ENCODE measurements at places on chromosomes 5 and 9.

- DNase-seq: no peak
Observed at GRCh38 chr5:32388432-32389129, 56.0 kb downstream of the ZFR start.

GRCh38 chr5:156376751-156377150, 49.8 kb downstream of the SGCD start:
- DNase-seq: no peak

- DNase-seq: no peak
Observed at GRCh38 chr5:150052956-150053712, 33.2 kb downstream of the CSF1R start.

DNA sequence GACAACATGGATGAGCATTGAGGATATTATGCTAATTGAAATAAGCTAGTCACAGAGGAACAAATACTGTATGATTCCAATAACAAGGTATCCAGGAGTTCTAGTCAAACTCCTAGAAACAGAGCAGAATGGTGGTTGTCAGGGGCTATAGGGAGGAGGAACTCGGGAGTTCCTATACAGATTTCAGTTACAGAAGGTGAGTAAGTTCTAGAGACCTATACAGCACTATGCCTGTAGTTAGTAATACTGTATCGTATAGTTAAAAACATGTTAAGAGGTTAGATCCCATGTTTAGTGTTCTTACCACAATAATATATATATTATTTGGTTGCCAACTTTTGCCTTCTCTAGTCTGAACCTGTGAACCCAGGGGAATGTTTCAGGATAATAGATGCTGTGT, 7.9 kb upstream of the OXCT1 start:
- DNase-seq: no peak

DNA sequence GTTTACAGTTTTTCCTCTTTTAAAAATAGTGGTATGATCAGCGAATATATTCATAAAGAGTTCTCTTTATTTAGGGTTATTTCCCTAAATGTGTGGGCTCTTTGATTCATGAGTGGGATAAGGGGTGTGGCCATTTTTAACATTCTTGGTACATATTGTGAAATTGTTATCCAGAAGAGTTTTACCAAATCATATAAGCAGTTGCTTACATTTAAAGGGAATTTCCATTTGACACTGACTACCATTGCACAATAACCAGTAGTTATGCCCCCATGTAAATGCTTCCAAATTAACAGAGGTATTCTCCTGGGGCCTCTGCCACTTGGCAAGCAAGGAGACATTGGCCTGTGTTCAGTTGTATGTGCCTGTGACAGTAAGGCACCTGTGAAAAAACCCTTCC, 27.2 kb downstream of the SLC25A48 start:
- DNase-seq: no peak

DNA sequence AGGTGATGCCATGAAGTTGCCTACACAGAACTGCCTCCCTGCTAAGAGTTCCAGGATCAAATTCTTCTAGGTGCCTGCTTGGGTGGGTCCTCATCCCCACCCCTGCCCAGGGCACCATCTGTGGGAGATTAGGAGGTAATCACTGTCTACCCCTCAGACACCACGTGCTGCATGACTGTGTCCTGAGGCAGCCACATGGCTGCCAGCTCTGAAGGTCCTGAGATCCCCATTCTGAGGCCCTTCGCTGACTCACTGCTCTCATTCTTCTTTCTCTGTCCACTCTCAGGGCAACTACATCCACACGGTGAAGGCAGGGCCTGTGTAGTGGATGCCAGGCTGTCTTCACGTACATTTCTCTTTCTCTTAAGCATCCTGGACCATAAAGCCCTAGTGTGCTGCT, 222.9 kb upstream of the ANKRD55 start:
- no peak for DNase-seq

- DNase-seq: no peak
Observed at GRCh38 chr9:71364186-71364955, 242.9 kb upstream of the TRPM3 start.

DNA sequence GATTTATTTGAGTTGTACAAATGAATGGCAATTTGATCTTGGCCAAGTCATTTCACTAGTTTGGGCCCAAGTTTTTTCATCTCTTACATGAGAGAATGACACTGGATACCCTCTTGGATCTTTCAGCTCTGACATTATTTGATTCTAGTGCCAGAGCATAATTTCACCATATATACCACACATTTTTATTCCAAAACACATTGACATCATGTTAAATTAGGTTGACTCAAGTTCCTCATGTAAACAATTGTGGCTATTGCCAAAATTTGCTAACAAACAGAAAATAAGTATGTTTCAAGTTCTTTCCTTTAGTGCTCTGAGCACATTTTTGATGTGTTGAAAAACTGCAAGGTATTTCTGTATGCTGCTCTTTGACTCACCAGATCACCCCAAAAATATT, 375.8 kb downstream of the ZNF608 start:
- DNase-seq: no peak

DNA sequence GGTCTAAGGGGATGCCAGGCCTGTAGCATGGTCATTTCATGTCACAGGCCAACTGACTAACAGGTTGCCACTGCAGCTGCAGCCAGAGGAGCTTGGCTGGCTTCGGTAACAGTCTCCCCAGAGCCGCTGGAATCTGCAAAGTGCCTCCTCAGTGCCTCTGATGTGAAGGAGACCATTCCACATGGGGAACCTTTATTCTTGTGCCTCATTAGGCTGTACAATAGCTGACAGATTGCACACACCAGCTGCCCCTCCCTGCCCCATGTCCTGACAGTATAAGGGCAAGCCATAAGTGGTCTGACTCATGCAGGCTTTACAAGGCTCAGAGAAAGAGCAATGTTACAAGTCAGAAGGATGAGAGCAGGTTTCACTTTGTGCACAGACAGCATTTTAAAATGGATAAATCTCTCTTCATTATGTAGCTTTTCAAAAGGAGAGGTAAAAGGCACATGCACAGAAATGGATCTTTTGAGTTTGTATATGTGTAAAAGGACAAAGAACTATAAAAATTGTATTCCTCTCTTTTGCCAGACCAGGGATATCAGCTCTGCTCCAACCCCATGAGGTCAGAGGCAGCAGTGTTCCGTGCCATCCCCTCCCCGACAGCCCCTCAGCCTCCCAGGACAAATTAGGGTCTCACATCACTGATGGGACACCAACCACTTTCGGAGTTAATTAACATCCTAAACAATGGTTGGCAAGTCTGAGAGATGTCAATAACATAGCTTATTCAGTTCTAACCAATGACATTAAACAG, 467.8 kb downstream of the TMEM232 start:
- DNase-seq: no peak

- no peak for DNase-seq
Observed at GRCh38 chr5:54180630-54181031, 129.7 kb downstream of the ARL15 start.

GRCh38 chr5:81316571-81316970, 15.2 kb downstream of the ZCCHC9 start:
- no peak for DNase-seq

DNA sequence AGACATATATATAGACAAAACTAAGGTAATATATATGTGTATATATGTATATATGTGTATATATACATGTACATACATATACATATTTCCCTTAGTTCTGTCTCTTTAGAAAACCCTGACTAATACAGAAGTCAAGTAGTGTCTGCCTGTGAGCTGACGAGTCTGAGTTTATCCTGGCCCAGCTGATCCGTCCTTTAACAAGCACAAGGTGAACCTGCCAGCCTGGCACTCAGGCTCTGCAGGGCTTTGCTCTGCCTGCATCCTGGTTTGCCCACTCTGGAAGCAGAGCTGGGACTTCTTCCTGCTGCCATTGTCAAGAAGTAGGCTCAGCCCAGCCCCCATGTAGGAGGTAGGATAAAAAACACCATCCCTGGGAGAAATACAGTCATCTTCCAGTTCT, 388.0 kb downstream of the ICE1 start:
- DNase-seq: no peak

GRCh38 chr5:169610606-169611005, 26.5 kb upstream of the DOCK2 start:
- no peak for DNase-seq

GRCh38 chr5:112951124-112951702, 25.4 kb upstream of the DCP2 start:
- no peak for DNase-seq

- DNase-seq: no peak
Observed at GRCh38 chr5:90813392-90813791, 254.8 kb downstream of the ADGRV1 start.

- DNase-seq: no peak
Observed at GRCh38 chr5:65199993-65200675, 281.6 kb downstream of the ADAMTS6 start.

- no peak for DNase-seq
Observed at GRCh38 chr9:8437876-8438275, 638.3 kb upstream of the DMAC1 start.

DNA sequence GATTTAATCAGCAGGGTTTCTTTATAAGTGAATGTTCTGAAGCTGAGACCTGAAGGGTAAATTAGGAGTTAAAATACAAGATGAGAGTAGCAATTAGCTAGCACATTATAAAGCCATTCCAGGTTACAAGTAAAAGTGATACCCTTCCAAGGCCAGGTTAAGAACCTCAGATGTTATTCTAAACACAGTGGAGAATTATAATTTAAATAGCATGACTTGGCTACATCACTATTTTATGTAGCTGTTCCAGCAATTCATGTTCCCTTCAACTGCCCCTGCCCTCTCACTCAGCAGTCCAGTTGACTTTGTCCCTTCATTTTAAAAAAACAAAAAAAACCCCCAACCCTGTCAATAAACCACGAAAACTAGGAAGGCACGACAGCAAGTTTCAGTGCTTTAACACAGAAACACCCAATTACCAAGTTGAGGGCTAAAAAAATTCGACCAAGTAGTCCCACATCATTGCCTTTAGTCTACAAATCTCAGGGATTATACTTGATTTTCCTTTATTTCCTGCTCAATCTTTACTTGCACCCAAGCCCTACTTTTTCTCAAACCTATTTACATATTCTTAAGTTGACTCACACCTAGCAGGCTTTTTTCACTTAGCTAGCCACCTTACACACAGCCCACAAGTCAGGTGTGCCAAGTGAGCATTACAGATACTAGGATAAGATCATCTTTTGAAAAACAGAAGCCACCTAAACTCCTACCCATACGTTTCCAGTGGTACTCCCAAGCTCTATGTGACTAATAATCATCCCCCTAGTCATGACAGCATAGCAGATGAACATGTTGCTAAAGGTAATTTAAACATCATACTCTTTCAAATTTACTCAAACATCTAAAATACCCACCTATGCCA, 3.4 kb downstream of the RPL37 start:
- no peak for DNase-seq

- no peak for DNase-seq
Observed at GRCh38 chr5:167177736-167178135, 1113.7 kb upstream of the WWC1 start.

DNA sequence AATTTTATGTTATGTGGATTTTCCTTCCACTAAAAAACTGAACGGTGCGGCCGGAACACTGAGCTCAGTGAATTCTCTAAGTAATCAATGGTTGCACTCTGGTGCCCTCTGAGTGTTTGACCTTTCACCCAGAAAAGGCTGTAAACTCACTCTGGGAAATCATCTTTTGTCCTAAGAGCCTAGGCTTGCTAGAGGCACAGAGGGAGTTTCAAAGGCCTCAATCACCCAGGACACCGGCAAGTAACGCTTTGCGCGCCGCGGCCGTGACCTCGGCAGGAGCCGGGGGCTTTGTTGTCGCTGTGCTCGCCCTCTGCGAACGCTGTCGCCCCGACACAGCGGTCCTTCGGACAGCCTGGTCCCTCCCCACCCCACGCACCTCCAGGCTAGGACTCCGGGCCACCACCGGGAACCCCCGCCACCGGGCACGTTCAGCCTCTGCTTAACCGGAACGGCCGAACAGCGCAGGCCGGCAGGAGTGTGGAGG, 703 bp downstream of the ISCA1 start:
- no peak for DNase-seq

DNA sequence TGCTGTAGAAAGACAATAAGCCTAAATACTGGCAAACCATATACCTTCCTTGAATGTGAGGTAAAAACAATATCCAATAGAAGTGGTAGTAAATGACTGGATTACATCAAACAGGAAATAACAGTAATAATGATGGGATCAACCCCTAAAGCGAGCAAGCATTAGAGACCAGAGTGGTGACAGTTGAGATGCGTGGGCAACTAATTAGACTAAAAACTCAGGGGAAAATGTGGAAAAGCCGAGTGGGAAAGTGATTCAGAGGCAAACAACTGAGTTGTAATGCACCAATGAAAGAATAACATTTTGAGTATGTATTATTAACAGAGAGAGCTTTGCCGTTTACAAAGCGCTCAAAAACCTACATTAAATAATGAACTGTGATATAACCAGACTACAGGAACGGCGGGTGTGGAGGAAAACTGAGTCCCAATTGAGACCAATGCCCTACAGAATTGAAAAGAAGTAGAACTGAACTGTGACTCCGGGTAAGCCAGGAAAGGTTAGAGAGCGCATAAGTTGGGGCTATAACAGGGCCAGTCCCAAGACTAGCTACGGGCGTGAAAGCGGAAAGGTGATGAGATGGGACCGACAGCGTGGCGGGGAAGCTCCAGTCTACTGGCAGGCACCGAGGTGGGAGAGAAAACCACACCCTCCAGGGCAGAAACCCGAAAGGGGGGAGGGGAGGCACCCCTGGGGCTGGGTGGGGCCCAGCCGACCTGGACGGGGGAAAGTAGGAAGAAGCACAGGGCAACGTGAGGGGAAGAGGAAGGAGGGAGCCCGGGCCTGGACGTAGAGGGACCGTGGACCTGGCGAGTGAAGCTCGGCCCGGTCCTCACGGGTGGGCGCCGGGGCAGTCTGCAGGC, 592 bp downstream of the UBAP2 start:
- no peak for DNase-seq

- no peak for DNase-seq
Observed at GRCh38 chr5:143433670-143434069, 30.2 kb upstream of the NR3C1 start.

GRCh38 chr5:179267071-179267670, 78.1 kb downstream of the ADAMTS2 start:
- no peak for DNase-seq

- DNase-seq: peak; percentile 62
Observed at GRCh38 chr9:110048403-110048975, 159.5 kb downstream of the C9orf152 start.

DNA sequence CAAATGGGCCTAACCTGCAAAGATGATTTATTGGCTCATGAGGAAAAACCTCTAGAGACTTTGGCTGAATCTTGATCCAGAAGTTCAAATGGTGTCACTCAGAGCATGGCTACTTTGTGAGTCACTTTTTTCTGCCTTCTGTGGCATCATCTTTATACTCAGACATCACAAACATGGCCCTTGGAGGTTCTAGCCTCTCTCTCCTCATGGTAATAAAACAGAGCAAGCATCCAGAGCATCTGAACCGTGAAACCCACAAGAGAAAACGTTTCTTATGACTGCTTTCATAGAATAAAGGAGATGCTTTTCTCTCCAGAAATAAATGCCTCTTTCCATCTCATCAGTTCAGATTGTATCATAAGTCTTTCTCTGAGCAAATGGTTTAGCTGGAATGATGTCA, 780.3 kb downstream of the KCTD16 start:
- no peak for DNase-seq

All from NCI-H2029 (cell line).